ENCODE measurements at places on chromosomes 11 and 22.

GRCh38 chr11:35811783-35812182, 132.1 kb upstream of the LDLRAD3 start:
- no peak for DNase-seq

DNA sequence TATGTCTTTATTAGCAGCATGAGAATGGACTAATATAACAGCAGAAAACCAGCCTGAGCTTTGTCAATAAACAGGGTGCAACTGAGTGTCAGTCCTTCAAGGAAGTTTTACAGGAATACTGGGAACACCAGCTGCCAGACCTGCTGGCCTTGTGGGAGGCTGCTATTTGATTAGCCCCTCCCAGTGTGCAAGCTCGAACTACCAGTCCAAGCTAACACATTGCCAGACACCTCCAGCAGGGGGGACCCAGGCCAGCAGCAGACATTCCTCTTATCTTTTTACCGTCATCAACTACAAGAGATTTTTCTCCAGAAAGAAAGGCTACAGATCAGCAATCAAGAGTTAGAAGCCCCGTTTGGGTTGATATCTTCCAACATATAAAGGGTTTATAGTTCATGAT, 942.8 kb upstream of the TENM4 start:
- no peak for DNase-seq

DNA sequence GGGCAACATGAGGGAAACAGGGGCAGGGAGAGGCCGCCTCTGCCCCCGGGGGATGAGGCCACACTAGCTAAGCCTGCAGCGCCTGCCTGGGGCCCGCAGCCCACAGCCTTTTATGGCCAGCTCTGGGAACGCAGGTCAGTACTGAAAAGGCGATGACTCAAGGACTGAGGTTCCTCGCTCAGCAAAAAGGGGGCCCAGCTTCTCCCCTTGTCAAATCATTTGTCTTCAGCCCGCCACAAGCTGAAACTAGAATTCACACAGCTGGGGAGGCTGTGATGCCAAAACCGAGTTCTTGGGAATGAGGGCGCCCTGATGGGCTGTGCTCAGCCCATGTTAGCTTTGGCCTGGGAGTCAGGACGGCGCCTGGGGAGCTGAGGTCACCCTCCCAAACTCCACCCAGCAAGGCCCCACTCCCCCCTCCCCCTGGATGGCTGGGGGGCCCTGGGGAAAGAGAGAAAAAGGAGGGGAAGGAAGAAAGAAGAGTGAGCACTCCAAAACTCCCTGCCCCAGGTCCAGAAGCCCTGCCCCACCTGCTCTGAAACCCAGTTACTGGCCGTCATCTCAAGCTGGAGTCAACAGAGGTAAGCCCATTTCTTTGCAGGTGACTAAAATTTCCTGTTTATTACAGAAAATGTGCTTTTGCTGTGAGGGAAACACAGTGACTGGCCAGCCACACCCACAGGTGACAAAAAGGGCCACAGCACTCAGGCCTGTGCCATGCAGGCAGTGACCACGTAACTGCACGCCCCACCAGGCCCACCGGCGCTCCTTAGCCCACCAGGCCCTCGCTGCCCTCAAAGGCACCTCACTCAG, 13.7 kb downstream of the EHD1 start:
- no peak for DNase-seq

DNA sequence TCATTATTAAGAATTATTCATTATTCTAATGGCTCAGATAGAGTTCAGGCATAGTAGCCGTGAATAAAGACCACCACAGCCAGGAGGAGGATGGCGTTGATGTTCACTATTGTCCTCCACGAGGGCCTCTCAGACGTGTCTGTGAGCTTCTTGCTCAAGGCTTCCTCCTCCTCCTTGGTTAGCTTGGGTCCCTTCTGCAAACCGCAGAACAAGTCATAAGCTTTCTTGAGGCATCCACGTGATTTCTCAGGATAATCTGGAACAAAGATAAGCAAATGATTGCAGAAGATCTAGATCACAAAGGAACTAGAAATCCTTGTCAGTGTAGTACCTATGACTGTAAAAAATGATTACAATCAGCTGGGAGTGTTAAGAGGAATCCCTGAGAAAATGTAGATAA, 13.6 kb upstream of the RFPL2 start:
- no peak for DNase-seq

DNA sequence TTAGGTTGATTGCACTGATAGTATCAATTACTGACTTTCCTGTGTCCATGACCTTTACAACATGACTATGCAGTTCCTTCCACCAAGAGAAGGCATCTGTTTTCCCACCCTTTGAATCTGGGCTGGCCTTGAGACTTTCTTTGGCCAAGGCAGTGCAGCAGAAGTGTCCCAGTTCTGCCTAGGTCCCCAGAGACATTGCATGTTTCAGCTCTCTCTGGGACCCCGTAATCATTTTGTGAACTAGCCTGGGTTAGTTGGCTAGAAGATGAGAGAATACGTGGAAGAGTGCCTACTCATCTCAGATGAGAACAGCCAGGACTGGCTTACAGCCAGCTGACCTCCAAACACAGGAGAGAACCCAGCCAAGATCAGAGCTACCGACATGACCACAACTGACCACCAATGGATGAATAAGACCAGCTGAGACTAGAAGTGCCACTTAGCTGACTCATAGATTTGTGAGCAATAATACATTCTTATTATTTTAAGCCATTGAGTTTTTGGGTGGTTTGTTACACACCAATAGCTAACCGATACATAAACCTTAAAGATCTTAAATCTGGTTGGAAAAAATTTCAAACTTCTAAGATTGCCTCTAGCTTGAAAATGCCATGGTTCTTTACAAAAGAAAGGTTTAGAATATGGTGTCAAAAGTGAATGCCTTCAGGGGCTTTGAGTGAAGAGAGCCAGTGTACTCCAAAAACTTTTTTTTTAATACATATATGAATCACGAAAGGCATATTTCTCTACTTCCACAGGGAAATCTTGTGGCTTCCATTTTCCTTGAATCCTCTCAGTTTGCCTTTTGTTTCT, 145.2 kb downstream of the FBXO7 start:
- no peak for DNase-seq

DNA sequence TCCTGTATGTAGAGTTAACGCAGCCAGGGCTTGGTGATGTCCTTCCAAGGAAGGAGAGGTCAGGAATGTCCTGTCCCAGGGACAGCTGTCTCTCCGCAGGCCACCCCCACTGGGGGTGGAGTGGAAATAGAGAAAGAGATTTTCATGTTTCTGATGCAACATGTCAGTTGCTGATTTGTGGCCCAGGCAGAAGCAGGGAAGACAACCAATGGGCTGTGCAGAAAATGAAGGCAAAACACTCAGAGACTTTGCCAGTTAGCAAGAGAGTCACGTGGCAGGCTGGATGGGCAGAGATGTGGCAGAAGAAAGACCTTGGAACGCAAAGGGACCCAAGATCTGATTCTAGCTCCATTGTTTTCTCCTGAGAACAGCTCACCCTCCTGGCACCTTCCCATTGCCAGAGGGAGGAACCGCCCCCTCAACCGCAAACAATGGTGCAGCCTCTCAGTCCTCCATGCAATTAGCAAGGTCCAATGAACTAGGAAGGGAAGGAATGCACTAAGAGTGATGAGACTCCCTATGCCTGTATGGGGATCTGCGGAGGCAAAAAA, 71.0 kb downstream of the SYN3 start:
- no peak for DNase-seq

GRCh38 chr11:115411120-115411519, 93.1 kb downstream of the CADM1 start:
- DNase-seq = no peak

DNA sequence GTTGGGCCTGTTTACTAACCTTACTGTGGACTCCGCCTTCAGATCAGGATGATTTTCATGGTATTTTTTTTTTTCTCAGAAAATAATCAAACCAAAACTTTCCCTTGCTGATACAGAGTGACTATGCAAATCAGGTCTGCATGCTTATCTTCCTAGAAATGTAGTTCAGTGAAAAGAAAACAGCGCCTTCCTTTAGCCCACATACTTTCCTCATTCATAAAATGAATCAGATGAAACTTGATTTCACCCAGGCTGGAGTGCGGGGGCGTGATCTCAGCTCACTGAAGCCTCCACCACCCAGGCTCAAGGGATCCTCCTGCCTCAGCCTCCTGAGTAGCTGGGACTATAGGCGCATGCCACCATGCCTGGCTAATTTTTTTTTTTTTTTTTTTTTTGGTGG, 26.0 kb downstream of the ZNRF3 start:
- no peak for DNase-seq

GRCh38 chr22:42912059-42912458, 55.0 kb upstream of the ARFGAP3 start:
- no peak for DNase-seq

DNA sequence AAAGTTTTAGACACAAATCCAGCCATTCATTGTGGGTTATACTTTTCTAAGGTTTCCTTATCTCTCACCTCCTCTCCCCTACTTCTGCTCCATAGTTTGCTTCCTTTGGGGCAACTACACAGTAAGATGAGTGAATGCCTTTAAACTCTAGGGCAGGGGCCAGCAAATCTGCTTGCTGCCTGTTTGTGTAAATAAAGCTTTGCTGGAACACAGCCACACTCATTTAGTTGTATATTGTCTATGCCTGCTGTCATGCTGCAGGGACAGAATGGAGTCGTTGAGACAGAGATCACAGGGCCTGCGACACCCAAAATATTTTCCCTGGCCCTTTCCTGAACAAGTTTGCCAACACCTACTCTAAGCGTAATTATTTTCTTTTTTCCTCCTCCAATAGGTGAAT, 58.7 kb downstream of the TECTA start:
- no peak for DNase-seq

DNA sequence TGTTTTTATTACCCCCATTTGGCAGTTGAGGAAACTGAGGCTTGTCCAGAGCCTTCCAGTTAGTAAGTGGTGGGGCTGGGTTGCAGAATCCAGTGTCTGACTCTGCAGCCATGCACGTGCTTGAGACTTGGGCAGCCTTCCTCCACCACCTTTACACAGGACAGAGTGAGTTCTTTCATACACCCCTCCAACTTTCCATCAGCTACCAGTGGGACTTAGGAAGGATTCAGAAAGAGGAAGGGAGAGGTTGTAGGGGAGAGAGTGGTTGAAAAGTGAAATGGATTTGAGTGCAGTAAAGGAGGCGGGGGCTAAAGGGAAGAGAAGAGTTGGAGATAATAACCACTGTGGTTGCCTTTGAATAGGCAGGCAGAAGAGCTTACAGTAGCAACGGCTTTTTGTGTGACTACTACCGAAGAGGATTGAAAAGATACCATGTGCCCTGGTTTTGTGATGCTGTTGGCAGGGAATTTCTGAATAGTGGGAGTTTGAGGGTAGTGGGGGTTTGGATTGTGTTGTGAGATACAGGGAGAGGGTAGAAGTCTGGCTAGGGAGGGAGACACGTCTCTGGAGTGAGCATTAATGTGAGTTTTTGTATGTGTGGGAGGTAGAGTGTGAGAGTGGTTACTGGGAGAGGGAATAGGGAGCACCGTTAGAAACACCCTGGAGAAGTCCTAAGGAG, 1.7 kb downstream of the UVRAG start:
- DNase-seq = no peak

GRCh38 chr22:41491374-41492100, 22.6 kb downstream of the ACO2 start:
- no peak for DNase-seq

DNA sequence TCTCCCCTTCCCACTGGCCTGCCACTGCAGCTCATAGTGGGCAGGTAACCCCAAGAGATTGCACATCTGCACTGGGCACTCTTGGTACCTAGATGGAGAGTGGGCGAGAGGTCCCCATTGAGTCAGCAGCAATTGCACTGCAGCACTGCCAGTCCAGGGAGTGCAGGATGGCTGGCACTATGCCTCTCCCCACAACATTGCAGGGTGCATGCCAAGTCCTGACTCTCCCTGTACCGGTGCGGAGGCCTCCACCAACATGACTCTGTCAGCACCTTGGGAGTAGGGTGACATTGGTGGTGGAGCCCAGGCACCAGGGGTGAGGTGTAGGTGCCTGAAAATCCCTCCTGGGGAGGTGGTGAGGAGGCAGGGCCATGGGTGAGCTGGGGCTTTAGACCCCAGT, 82.2 kb downstream of the TRAF6 start:
- DNase-seq = no peak

DNA sequence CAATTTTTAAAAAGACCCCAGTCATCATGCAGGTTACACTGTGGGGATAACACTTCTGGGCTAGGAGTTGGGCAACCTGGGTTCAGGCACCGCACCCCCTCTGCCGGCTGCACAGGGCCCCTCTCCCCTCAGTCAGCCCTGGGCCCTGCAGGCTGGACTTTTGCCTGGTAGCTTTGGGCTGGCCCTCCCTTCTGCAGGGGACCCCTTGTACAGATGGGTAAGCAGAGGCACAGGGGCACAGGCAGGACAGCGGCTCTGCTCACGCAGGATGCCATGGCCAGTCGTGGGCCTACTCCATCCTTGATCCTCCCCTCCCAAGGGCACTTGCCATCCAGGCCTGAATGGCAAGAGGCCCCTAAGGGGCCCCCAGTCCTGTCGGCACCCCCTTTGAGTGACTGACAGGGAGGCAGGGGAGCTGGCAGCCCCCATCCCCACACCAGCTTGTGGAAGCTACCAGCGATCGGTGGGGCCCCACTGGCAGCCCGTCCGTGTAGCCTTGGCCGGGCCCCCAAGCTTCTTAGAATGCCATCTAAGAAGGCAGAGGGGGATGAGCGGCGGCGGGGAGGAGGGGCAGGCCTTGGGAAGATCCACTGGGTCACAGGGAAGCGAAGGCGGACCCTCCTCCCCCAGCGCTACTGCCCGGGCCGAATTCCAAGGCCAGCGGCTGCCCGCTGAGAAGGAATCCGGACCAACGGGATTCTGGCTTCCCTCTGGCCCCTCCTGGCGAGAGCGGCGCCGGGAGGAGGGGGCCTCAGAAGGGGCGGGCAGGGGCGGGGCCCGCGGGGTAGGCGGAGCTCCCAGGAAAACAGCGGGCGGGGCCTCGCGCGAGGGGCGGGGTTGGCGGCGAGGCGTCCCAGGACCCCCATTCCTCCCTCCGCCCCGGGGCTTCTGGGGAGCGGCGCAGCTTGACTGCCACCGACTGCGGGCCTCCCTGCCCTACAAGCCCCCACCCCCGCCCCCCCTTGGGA, 6.8 kb upstream of the CHKA start:
- no peak for DNase-seq

GRCh38 chr11:34236572-34236971, 121.2 kb downstream of the ABTB2 start:
- DNase-seq = no peak

DNA sequence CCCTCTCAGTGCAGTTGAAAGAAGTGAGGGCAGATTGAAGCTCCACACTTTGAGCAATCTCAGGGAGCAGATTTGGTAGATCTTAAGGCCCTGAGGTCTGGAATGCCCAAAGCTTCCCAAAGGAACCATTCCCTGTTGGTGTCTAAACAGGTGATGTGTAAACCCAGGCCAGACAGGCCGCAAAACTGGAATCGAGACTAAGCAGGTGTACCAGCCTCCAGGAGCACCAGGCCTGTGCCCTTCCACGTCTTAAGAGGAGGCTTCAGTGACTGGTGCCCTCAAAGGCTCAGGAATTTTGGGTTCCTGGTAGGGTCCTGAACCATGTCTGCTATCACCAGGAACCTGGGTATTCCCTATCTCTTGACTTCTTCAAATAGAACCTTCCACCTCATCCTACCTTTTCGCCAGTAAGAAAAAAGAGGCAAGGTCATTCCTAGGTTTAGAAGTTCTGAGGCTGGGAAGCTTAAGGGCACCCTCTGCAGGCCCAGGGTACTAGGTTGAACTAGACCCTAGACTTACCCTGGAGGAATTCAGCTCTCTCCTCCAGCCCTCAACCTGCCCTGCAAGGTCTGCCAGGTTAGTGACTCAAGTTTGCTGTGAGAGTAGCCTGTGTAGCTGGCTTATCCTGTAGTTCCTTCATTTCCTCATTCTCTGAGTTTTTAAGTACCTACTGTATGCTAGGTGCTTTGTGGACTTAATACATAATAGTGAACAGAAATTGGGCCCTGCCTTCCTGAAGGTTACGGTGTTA, 100.0 kb upstream of the NNMT start:
- DNase-seq = no peak

- DNase-seq = no peak
These were observed 12.3 kb downstream of the IFT27 start for GRCh38 chr22:36763576-36763975.

Measured in glomerular endothelial cell (primary cell).